AG04449 (cell line): ENCODE measurements at places on chromosomes 1 and 21.

DNA sequence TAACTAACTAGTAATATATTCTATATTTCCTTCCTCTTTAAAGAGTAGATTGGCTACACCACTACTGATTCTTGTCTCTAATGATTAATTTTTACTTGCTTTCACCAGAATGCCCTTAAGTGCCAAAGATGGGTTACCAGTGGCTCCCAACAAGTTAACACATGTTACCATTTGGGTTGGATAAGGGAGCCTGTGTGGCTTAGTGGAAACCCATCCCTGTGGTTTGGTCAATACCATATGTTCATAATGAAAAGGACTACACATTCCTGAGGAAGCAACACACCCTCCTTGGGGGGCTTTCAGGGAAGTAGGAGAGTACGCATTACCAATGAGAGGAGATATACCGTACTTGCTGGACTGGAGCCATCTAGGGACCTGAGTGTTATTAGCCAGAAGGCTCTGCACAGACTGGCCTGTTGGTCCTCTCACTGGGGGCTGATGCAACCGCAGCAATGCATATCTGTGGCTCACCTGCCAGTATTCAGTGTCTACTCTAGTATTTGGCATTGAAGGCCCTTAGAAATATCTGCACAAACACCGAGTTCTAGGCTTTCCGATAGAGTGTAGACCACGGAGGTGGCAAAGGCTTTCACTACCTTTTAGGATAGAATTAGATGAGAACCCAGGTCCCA lies 29.3 kb upstream of the PLXNA2 start:
- no peak for DNase-seq

DNA sequence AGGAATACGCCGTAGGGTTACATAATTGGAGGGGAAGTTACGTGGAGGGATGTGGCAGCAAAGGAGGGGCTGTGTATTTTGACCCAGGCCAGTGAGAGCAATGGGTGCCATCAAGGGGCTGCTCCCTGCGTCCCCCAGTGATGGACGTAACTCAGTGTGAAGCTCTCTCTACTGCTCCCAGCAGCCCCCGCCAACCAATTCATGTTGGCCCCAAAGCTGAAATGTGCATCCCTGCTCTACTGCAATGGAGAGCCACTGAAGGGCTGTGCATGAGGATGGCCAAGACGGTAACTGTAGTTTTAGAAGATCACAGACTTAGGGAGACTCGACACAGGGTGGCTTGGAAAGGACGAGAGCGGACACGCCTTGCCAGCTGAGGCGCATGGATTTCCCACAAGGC lies 38.3 kb downstream of the PGBD5 start:
- DNase-seq, result no peak

- no peak for DNase-seq
Observed at GRCh38 chr1:216055004-216055403, 368.2 kb downstream of the USH2A start.

DNA sequence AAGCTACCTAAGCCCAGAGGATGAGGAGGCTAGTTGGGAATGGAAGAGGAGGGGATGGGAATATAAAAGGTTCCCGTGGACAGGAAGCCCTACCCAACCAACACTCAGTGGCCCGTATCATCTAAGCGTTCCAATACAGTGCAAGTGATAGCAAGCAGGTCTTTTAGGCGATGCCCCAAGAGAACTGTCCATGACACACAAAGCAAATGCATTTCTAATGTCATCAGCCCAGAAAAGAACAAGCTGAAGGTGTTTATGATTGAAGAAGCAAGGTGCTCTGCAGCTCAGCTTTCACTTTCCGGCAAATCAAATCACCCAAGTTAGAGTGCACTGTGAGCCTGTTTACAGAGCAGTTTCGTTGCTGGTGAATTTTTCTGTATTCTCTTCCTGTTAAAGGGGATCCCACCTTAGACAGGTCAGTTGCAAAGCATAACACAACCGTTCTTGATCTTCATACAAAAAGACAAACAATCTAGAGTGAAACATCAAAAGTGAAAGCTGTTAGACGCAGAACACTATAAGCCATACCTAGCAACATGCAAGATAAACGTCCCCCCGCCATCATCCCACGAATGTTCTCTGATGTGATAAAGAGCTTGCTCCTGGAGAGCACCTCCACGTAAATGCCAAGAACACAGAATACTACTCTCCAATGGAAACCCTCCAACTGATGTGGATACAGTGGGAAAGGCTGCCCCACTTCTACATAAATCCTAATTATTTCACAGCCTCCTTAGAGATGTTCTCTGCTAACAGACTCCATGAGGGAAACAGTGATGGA lies 54.0 kb downstream of the PGBD5 start:
- no peak for DNase-seq

DNA sequence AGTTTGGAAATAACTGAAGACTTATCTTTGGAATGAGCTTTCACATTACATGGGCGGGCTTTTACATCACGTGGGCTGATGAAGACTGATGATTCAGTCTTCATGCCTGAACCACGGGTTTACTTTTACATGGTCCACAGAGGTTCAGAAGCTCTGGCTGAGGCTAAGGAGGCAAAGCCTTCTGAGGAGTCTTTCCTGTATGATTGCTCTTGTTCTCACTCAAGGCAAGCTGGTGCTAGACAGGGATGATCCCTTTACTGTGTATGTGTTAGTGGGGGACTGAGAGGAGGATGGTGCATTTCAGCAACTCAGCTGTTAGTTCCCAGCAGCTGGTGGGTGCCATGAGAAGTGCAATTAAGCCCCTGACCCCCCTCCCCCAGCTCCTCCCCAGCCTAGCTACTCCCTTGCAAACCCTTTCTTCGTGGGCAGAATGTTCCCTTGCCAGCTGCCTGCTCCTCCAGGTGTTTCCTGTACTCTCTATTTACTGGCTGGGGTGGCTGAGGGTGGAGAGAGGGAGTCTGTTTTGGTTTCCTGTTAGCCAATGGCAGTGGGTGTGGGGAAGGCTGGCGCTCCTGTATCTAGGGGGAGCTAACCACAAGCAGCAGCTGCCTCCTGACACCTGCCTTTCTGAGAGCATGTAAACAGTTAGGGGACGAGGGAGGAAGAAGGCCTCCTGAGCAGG lies 15.4 kb downstream of the BTG2 start:
- no peak for DNase-seq

DNA sequence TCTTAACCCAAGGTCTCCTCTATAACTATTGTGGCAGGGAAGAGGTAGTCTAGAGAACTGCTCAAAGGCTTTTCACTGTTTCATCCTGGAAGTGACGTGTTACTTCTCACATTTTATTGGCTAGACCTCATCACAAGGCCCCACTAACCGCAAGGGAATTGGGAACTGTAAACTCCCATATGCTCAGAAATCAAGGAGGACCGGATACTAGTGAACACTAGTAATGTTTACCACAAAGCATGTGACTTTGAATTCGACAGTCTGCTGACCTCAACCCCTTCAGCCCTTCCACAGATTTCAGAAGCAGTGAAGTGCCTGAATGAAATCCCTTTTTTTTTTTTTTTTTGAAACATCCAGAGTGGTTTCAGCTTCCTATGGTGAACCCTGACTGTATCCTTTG lies 3.4 kb upstream of the EEIG2 start:
- no peak for DNase-seq

DNA sequence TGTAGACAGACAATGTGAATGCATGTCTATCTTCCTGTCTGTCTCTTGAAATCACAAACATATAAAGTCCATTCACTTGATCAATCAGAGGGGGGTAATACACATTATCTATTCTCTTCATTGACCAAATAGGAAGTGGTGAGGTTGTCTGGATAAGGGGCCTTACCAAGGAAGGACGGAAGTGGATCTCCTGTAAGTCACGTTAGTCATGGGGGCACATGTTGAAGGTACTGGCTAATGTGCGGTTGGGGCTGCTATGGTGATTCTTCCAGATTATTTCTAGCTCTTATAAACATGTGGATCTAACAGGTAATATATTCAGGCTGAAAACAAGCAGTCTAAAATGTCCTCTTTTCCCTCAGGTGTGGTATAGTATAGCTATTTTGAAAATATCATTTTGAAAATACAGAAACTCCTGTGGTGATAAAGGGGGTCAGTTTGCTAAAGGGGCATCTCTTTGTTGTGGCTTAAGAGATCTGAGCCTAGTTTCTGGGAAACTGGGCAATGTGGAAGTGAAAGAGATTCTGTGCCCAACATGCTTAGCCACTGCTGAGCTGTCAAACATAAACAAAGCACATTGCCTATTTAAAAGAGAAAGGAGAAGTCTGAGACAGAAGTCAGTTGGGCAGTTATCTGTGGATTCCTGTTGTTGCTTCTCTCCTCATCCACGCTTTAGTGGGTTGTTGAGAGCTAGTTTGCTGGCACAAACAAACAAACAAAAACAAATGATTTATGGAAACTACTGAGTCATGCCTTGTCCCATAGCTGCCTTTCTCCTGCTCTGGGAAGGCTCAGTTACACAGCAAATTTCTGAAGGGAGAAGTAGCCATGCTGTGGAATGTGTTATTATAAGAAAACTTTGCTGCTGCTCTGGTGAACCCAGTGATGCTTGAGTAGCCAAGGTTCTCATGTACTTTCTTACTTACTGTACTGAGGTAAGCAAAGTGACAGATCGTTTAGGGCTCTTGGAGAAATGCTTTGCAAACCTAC lies 166.9 kb downstream of the HLX start:
- no peak for DNase-seq

DNA sequence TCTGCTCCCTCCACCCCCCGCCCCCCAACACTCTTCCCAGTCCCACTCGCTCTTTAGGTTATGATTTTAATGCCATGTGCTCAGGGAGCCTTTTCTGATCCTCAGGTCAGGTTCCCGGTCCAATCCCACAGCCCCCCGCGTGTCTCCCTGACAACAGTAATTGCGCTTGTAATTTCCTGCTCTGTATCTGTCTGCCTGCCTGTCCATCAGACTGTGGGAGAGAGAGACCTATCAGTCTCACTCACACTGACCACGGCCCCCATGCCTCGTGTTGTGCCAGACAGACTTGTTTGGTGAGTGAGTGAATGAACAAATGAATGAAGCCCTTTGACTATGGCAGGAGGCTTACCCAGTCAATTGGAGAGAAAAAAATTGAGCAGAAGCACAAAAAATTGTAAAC lies 50.8 kb upstream of the ECE1 start:
- no peak for DNase-seq

DNA sequence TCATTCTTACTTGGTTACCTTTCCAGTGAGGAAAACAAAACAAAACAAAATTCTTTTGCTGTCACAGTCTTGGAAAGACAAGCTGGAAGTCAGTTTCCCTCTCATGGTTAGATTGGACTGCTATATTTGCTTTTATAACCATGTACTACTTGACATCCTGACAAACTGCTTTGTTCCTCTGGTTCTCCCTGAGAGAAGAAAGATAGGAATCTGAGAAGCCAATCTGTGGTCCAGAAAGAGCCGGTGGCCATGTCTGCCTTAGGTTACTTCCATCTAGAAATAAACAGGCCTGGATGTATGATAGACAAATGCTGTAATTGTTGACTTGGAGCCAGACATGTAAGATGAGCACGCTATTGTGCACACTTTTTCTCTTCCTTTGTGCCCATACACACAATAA lies 330.0 kb downstream of the BRINP3 start:
- no peak for DNase-seq

DNA sequence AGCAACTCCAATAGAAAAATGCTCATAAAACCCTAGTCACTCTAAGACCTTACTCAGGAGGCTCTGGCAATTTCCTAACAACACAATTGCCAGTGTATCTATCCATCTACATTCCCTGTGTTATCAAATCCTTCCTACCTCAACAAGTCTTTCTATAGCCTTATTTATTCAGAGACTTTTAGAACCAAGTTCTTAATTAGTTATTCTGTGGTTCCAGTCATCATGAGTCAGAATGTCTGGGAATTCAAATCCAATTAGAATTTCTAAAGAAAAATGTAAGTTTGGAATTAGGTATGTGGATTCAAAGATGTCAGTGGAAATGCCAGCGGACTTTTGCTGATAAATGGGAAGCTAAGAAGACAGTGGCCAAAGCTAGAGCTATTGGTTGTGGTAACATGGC lies 302.6 kb upstream of the C1orf87 start:
- no peak for DNase-seq

DNA sequence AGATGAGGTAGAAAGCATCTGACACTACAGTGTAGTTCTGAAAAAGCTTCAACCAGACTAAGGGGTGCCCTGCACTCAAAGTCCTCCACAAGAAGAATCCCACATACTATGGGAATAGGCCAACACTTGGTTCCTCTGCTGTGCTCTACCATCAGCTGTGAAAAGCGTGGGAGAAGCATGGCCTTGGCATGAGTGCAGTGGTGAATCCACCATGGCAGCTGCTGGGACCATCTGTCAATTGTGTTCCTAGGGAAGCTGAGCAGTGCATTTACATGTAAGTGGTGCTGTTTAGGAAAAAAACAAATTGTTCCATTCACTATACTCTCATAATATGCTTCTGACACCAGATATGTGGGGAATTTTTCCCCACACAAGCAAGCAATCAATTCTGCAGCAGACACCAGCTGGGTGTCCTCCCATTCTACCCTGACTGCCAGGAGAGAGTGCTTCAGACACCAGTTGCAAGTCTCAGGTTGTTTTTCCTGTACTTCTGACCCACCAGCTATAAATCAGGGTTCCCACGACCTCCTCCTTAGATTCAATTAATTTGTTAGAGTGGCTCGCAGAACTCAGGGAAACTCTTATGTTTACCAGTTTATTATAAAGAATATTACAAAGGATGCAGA lies 230.8 kb upstream of the CHRM3 start:
- no peak for DNase-seq

DNA sequence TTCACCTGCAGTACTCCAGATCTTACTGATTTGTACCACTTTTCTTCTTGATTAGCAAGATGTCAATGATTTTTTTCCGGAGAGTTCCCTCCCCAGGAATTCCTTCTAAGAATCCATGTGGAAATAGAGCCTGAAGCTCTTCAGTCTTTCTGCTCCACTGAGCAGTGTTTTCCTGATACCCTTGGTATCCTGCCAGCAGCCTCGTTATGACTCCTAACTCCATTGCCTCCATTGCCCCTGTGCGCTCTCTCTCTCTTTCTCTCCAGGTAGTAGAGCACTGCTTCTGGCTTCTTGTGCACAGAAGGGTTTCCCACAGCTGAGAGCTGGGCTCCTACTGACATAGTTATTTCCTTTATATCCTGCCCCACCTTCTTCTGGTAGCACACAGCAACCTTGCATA lies 12.2 kb downstream of the UBE2U start:
- no peak for DNase-seq

- no peak for DNase-seq
Observed at GRCh38 chr1:67118191-67118590, 16.6 kb downstream of the C1orf141 start.

DNA sequence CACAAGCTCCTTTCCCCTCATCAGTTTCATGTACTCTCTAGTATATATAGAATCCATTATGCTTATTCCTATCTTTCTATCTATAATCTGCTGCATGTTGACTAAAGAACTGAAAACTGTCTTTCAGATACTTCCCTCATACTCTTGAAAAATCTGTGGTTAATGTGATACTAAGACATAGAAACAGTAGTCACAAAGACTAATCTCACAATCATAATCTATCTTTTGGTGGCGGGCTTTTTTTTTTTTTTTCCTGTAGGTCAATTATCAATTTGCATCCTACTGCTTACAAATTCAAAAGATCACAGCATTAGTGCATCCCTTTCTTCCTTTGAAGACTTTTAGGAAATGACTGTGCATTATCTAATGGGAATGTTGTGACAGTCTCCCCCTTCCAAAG lies 4.7 kb downstream of the UBR4 start:
- DNase-seq, result no peak
